ENCODE measurements at places on chromosomes 5 and 9.

GRCh38 chr9:130433947-130434262 is 10.9 kb upstream of the ASS1 start:
- no peak for DNase-seq

- DNase-seq: no peak
These were observed 2.6 kb downstream of the IGFBPL1 start for GRCh38 chr9:38421498-38422211.

GRCh38 chr9:121474231-121474947 is 25.3 kb downstream of the GGTA1 start:
- DNase-seq: no peak

DNA sequence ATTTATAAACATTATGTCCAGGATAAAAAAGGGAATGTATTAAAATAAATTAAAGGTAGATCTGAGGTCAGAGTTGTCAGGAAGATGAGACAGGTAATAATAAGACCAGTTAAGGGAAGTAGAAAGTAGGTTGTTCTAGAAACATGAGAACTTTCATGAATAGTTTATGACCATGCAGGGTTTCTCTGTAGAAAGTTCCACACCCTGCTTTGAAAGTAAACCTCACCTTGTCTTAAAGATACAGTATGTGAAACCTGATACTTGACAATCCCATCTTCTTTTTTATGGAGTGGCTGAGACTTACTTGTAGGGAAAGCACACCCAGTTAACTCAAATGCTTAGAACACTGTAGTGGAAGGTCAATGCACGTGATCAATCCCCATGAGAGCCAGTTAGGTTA is 260.6 kb upstream of the ZNF462 start:
- DNase-seq: no peak

DNA sequence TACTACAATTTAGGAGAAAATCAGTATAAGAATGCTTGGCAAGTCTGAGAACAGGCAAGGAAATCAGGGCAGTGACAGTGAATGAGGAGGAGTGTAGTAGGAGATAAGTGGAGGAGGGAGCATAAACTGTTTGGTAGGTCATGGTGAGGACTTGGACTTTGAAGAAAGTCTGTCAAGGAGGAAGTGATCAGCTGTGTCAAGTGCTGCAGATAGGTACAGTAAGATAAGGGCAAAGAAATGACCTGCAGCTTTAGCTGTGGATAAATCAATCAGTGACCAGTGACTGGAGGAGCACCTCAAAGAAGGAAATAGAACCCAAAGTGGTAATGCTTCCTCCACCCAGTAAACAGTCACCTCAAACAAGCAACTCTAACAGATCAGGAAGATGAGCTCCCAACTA is 106.3 kb downstream of the RAPGEF6 start:
- DNase-seq: no peak

DNA sequence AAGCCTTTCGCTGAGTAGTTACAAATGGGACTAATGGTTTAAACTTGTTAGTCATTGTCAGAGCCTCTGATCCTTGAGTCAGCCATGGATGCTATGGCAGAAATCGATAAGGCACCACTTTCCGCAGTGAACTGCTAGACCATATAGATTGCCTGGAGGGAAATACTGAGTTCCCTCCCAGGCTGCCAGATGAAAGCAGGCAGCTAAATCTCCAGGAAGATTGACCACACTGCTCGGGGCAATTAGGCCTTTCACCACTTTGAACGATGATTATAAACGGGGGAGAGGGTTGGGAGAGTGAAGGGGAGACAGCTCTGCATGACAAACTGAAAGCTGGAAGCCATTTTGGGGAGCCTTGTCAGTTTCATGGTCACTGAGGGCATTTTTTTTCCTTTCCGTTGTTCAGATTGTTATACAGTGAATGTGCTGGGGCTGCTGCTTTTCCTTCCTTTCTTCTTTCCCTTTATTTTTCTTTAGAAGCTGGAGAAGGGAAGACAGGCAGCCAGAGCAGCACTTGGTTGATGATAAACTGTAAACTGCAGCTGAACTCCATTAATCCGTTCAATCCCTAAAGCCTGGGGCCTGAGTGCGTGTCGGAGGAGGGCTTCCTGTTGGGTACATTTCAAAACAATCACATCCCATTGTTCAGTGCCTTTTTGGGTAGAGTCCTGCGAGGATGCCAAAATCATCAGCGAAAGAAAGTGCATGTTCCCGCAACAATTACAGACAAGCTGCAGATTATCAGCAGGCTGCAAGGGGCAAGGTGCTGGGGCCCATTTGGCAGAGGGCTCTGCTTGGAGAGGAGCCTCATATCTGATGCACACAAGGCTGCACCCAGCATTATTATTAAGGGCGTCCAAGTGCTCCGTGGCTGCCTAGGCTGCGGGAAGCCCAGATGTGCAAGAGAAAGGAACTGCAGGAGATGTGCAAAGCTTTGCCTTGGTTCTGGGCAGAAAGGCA is 308.4 kb downstream of the PSAT1 start:
- DNase-seq: no peak

GRCh38 chr5:81899123-81899522 is 72.7 kb upstream of the ATG10 start:
- DNase-seq: no peak

- no peak for DNase-seq
These were observed 208.1 kb downstream of the SNX18 start for GRCh38 chr5:54725391-54726280.

- DNase-seq: peak; percentile 79
These were observed 1.8 kb upstream of the NR3C1 start for GRCh38 chr5:143405063-143405848.

GRCh38 chr9:114513055-114513958 is 8.0 kb upstream of the WHRN start:
- no peak for DNase-seq

DNA sequence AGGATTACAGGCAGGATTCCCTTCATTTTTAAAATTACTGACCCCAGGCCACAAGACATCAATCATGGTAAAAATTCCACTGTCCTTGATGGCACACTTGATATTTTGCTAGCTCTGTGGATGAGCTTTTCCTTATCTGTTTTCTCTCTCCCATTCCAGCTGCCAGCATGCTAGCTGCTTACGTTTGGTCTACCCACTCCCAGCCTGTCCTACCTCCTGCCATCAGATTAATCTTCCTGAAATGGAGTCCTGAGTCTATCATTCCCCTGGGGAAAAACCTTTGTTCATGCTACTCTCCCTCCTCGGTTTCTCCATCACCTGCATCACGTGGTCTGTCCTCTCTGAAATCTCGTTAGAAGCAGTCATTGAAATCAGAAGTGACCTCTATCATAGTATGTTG is 108.9 kb downstream of the F2RL2 start:
- DNase-seq: no peak

- no peak for DNase-seq
These were observed 234.4 kb downstream of the NTRK2 start for GRCh38 chr9:84903963-84904362.

GRCh38 chr5:139422307-139422893 is 16.9 kb downstream of the DNAJC18 start:
- DNase-seq: peak; percentile 43

- DNase-seq: no peak
These were observed 104.0 kb downstream of the SERINC5 start for GRCh38 chr5:80151890-80152289.

- DNase-seq: no peak
These were observed 55.0 kb downstream of the ARHGEF37 start for GRCh38 chr5:149636191-149636860.

GRCh38 chr9:84340535-84340934 is at the start of gene SLC28A3:
SLC28A3 (minus strand) TSS chr9:84340758; CDS start chr9:84340633, 125 bp downstream.
- DNase-seq: no peak

DNA sequence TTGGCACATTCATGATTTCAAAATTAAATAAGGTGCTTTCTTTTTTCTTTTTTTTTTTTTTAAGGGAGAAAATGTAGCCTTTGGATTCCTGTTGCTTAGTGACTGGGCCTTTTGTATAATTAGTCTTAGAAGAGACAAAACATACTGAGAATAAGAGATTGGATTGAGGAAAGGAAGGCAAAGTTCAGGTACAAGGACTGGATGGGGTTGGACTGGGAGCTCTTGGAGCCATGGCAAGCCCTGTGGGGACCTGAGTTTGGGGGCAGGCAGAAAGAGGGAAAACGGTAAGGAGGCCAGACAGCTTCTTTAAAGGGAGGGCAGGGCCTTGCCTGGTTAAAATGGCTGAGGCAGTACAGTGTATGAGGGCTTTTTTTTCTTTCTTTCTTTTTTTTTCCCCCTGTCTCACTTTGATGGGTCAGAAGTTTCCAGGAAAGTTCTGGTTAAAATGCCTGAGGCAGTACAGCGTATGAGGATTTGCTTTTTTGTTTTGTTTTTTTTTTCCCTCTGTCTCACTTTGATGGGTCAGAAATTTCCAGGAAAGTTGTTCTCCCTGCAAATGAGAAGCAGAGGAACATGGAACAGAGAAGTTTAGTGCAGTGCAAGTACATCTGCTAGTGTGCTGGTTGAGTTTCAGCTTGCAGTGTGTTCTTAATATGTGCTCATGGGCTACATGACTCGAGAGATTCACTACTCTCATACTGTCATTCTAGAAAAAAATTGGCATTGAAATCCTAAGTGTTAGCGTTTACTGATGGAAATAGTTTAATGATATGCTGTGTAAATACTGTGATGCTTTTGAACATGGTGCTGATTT is 16.8 kb downstream of the SNX18 start:
- DNase-seq: no peak

- no peak for DNase-seq
These were observed 191.6 kb downstream of the TRIM36 start for GRCh38 chr5:114977979-114978573.

- DNase-seq: peak; percentile 14
These were observed 65.0 kb downstream of the FGF18 start for GRCh38 chr5:171484460-171484899.
